ENCODE measurements at places on chromosomes 12 and 14.

DNA sequence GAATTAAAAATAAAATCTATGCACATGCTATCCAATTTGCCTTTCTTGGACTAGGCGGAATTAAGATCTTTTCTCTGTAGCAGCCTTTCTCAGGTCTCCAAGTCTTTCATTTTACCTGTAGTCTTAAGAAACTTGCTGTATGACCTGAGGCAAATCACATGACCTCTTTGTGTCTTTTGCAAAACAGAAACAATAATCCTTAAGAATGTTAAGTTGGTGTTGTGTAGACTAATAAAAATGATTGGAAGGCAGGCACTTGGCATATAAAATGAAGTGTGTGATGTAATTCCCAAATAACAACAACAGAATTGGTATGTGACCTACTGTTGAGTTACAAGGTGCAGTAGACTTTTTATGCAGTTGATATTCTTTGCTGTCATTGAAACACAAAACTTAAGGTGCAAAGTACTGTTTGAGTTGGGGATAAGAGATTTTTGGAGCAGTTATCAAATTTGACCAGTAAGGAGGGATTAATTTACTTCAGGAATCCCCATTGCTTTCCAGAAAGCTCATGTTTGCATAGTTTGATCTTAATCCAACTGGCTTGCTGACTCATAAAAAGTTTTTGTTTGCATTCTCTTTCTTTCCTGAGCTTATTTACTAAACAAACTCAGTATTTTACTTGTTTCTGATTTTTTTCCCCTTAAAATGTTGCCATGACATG, 51.4 kb downstream of the SUSD6 start:
- DNase-seq = no peak

GRCh38 chr12:12022306-12022936, 48.3 kb upstream of the BCL2L14 start:
- no peak for DNase-seq

DNA sequence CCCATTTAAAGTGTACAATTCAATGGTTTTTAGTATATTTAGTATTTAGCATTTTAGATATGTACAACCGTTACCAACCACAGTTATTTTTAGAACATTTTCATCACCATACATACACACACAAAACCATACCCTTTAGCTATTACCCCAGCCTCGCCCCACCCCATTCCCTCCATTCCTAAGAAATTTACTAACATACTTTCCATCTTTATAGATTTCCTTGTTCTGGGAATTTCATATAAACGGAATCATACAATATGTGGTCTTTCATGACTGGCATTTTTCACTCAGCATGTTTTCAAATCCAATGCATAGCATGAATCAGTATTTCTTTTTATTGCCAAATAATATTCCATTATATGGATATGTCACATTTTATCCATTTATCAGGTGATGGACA, 101.5 kb downstream of the TAOK3 start:
- no peak for DNase-seq

DNA sequence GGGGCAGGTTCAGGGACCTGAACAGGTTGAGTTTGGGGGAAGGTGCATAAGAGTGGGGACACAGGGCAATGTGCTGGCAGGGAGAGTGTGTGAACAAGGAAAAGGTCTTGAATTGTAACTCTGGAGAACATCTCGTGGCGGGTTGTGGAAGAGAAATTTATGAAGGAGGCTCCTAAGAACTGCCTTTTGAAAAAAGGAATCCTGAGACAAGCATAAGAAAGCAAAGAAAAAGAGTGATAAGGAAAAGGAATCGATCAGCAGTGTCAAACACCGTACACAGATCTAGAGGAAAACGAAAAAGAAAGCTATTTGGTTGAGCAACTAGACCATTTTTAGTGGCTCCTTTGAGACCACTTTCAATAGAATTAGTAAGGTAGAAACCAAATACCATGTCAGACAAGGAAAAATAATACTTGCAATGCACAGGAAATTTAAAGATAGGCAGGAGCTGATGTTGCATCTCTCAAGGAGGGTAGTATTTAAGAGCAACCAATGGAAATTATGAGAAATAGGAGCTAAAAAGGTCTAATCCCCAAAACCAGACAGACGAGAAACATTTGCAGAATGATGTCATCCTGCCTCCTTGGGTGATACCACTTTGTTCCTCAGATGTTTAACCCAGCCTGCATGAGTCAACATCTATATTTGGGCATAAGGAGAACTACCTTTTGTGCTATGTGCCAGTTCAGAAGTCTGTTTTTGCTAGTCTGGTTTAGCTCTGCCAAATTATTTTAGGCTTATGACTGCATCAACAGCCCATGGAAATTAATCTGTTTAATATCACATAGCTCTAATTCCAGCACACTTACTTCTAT, 64.5 kb upstream of the STK38L start:
- DNase-seq = no peak

- no peak for DNase-seq
Measured at GRCh38 chr14:31261859-31262731, 54.5 kb upstream of the HECTD1 start.

GRCh38 chr12:13100882-13101769, 2.3 kb downstream of the GSG1 start:
- DNase-seq = peak; percentile 66

DNA sequence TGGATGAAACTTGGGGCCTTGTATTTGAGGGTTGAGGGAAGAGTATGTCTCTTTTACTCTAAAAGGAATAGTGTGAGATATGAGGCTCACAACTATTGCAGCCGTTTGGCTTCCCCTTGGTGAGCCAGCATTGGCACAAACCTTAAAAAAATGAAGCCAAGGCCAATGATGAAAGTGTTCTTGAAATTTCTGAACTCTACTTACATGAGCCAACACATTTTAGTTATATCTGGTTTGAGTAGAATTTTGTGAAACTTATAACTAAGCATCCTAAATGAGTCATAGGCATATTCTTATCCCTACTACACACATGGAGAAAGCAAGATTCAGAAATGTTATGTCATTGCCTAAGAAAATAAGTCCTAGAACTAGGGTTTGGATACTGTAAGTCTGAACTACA, 55.3 kb upstream of the ACSS3 start:
- no peak for DNase-seq

GRCh38 chr14:69101331-69101826, 51.5 kb downstream of the DCAF5 start:
- DNase-seq = no peak
